Left hindlimb (tissue), 1 donor: ENCODE measurements at places on chromosomes 1 and 21.
A peak's percentile ranks its signal among the peaks of the same experiment; 100 is the strongest.

DNA sequence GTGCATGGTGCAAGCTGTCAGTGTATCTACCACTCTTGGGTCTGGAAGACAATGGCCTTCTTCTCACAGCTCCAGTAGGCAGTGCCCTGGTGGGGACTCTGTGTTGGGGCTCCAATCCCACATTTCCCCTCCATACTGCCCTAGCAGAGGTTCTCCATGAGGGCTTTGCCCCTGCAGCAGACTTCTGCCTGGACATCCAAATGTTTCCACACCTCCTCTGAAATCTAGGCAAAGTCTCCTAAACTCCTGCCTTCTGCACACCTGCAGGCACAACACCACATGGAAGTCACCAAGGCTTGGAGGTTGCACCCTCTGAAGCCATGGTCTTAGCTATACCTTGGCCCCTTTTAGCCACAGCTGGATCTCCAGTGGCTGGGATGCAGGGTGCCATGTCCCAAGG, 31.8 kb upstream of the CITED4 start:
- no peak for DNase-seq

- DNase-seq, result no peak
Observed at GRCh38 chr1:42745851-42746250, 5.8 kb upstream of the CLDN19 start.

- peak; percentile 96 for DNase-seq
Observed at GRCh38 chr1:109075531-109076490, at the start of gene TAF13. TSS of gene TAF13 (minus strand) at chr1:109076003. CDS start at chr1:109075947, 56 bp downstream.

GRCh38 chr21:24759348-24760075, 847.8 kb downstream of the MRPL39 start:
- DNase-seq, result no peak

DNA sequence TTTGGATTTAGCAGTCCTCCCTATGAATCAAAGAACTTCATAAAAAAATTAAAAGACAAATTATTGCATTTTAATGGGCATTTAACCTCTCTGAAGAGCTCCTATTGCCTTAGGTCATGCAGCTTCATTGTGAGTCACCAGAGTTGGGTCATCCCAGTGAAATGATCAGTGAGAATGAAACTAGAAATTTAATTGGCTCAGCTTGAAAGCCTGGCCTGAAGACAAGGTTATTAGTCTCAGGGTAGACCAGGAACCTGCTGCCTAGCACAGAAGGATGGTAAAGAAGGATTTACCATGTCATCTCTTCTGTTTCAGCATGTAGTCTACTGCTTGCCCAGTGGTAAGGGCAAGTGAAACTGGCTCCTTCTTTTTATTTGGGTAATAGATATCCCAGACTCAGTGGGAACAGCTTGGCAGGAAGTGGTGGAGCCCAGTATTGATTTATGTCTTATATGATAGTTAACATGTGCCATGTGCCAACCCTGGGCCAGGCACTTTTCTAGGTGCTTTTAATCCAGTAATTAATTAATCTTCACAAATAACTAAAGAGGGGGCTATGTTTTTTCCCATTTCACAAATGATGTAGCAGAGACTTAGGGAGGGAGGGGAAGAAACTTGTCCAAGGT, 23.6 kb downstream of the LAMC2 start:
- DNase-seq, result no peak

- DNase-seq, result no peak
Observed at GRCh38 chr1:76690766-76691165, 176.5 kb upstream of the ST6GALNAC5 start.

GRCh38 chr1:94322696-94323095, 85.3 kb upstream of the ARHGAP29 start:
- no peak for DNase-seq

DNA sequence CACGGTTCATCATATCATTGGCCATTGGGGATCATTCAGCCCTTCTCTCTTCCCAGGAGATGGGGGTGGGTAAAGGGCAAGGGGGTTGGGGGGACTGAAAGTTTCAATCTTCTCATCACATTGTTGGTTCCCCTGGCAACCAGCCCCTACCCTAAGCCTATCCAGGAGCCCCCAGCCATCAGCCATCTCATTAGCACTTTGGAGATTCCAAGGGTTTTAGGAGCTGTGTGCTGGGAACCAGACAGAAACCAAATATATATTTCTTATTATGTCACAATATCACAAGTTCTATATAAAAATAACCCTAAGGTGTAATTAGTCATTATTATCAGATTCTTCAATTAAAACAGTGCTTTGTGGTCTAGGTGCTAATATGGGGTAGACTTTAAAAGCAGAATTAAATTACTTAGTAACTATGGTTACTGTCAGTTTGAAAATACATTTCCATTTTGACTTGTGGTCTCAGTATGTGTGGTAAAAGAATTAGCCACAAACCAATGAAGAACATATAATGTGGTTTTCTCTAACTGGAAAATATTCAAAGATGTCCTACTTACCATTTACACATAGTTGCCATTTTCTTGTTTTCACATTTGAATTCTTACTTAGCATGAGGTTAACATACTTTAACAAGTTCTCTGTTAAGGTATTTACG, 28.1 kb downstream of the IL23R start:
- DNase-seq, result no peak

- DNase-seq, result no peak
Observed at GRCh38 chr1:24945354-24946326, 15.6 kb upstream of the RUNX3 start.

GRCh38 chr1:101253976-101254674, 17.3 kb downstream of the S1PR1 start:
- no peak for DNase-seq

DNA sequence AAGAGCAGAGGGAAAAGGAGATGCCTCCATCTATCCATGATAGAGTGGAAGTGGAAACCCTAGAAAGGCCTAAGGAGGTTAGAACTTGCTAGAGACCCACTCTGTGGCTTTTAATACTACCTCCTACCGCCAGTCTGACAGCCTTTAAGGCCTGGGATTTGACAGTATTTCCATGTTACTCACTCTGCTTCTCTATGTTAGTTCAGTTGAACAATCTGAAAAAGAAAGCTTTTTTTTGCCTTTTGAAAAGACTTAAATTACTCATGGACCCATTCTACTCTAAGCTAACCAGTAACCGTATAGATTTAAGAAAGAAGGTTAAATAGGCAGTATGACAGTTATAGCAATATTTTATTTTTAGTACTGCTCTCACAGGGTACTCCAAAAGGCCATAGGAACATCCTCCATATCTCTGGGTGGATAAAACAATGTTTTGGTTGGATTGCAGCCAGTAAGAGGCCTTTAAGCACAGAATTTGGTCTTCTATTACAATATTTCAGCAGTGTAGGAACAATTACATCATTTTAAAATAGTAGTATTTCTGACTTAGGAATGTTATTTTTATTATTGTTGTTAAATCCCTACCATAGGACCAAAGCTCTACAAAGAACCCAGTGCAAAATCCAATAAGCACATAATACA, 15.9 kb upstream of the GPR25 start:
- no peak for DNase-seq
